Neural progenitor cell (in vitro differentiated cells): ENCODE measurements at places on chromosomes 1 and 21. TPM values are rescaled to one million over a fixed set of nuclear protein-coding genes. Genes with fewer than 3 reads are reported as not detected.

DNA sequence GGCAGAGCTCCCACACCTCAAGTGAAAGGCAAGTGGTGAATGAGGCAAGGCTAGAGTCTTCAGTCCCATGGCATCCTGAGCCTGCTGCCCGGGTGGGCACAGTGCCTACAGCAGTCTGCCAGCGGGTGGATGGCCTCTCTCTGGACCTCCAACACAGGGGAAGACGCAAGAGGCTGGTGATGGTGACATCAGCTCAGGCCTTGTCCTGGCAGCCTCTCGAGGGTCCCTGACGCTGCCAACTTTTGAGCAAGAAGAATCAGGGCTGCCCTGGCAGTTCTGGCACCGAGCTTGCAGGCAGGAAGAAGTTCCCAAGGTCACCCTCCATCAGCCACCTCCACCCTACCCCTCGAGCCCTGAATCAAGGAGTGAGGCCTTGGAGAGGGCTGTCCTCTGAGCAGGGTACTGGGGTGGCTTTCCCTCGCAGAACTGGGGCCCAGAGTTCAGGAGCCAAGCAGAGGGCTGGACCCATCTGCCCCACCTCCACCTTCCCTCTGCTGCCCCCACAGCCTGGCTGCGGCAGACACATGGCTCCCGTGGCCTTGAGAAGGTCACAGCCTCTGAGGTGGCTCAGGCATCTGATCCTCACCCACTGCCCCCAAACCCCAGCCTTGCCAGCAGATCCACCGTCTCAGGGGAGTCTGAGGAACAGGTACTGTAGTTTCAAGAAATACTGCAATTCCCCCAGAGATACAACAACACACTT lies 5.8 kb downstream of the RAP1GAP start:
- H3K4me1 ChIP-seq: peaks cover 4% of the 10 kb centered on the region
- peaks cover 45% of the 10 kb centered on the region for H3K27me3 ChIP-seq
- no peak for DNase-seq
- no peak overlapping the region for H3K4me3 ChIP-seq

DNA sequence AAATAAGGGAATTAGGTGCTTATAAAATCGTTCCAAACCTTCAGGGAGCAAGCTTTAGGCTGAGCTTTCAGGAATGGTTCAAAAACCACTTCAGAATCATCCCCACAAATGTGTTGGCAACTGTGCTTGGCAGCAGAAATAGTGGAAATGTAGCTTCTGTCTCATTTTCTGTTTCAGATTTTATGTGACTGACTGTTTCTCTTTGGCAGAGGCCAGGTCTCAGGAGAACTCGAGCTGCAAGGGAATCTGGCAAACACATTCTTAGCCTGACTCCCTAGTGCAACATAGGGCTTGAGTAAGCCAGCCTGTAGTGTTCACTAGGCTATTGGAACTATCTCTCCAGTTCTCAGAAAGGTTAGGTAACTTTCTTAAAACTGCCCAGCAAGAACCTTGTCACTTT lies 128.6 kb downstream of the PLA2G4A start:
- no peak for DNase-seq
- no peak overlapping the region for H3K4me3 ChIP-seq
- no peaks in the 10 kb centered on the region for H3K4me1 ChIP-seq
- H3K27me3 ChIP-seq: no peaks in the 10 kb centered on the region
- H3K36me3 ChIP-seq: no peaks in the 10 kb centered on the region
- no peak overlapping the region for H3K27ac ChIP-seq

DNA sequence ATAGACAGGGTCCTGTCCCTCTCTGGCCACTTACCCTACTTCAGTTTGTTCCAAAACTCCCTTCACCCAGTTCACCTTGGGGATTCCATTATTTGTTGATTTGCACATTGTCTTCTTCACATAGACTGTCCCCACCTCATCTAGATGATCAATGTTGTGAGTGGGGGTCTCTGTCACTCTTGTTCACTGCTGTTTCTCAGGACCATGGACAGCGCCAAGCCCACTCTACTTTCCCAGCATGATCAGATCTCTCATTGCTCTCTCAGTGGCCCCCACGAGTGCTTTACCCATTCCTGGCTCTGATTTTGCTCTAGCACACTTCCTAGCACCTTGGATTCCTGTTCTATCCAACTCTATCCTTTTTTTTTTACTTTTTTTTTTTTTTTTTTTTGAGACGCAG lies 45.4 kb upstream of the IGSF21 start:
- no peak overlapping the region for H3K27ac ChIP-seq
- peak; percentile 74 for DNase-seq
- peaks cover 7% of the 10 kb centered on the region for H3K27me3 ChIP-seq
- H3K4me1 ChIP-seq: peaks cover 19% of the 10 kb centered on the region

DNA sequence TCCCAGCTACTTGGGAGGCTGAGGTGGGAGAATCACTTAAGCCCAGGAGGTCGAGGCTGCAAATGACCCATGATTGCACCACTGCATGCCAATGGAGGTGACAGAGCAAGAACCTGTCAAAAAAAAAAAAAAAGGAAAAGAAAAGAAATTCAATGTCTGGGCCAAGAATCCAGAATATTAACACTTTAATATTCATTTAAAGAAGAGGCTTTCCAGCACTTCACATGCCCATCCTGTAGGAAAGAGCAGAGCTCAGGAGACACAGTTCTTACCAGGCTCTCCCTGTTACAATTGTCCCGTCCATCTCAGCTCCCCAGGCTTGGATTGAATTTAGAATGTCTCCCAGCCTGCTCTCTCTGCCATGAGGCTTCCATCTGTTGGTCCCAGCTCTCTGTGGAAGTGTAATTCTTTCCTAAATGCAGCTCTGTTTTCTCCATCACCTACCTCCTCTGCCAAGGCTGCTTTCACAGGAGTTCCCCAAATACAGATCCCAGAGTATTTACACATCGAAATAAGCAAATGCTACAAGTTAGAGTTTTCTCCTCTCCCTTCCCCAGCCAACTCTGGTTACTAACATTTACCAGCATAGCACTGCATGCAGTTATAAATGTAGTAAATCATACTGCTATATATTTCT lies 116.6 kb upstream of the CDC42BPA start:
- H3K4me1 ChIP-seq: peaks cover 7% of the 10 kb centered on the region
- H3K4me3 ChIP-seq: no peak overlapping the region
- DNase-seq: no peak
- H3K36me3 ChIP-seq: no peaks in the 10 kb centered on the region
- H3K27me3 ChIP-seq: no peaks in the 10 kb centered on the region

DNA sequence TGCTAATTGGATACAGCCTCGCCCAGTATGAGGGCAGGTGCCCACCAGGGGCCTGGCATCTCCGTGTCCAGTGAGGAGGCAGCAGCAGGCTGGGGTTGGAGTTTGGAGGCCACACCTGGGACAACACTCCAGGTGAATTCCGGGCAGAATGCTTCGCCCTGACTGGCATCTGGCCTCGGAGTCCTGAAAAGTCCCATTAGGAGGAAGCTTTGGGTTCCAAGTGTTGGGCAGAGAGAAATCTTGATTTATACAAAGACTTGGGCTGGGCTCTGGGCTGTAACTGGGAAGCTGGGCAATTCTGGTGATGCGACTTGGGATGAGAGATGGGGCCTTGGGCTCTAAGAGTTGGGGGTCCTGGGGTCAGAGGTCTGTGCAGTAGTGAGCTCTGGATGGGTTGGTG lies 48.1 kb upstream of the CSF3R start:
- H3K36me3 ChIP-seq: no peaks in the 10 kb centered on the region
- DNase-seq: no peak
- no peaks in the 10 kb centered on the region for H3K4me1 ChIP-seq
- no peak overlapping the region for H3K27ac ChIP-seq

DNA sequence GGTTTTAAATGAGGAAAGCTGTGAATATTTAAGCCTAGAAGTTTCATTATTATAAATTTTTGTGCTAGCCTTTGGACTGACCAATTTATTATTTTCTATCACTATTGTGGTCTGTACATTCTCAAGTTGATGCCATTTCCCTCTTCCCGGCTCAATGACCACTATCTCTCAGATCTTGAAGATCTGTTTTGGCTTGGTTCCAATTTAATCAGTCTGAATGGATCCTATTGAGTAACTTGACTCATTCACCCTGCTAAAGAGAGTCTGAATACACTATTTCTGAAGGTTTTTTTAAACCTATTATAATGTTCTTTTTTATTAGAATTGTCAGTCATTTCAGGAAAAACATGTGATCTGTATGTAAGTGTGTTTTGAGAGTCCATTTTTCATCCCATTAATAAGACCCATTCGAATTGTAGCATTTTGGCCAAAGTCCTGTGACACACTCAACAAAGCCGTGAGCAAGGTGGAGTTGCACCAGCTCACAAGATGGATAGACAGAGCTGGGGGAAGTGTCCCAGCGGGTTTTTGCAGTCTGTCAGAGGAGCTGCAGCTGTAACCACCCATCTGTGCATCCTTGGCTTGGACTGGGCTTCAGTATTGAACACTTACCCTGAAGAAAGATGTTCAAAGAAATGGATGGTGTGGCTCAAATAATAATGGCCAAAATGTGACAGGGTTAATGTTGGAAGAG lies 145.6 kb downstream of the NFIA start:
- H3K36me3 ChIP-seq: no peaks in the 10 kb centered on the region
- H3K27me3 ChIP-seq: no peaks in the 10 kb centered on the region
- H3K4me1 ChIP-seq: no peaks in the 10 kb centered on the region
- no peak overlapping the region for H3K27ac ChIP-seq

DNA sequence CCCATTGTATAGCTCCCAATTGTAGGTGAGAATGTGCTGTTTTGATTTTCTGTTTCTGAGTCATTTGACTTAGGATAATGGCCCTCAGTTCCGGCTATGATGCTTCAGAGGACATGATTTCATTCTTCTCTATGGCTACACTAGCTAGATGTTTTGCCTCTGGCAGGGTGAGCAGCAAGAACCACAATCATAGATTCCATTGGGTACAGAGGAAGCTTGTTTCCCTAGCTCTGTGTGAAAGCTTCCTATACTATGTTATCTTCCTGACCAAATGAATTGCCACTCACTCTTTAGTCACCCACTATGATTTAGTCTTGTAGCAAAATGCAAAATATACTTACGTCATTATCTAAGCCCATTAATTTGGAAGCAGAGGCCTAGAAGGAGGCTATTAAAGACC lies 616.3 kb downstream of the PLA2G4A start:
- H3K27ac ChIP-seq: no peak overlapping the region
- no peaks in the 10 kb centered on the region for H3K36me3 ChIP-seq
- DNase-seq: no peak
- H3K27me3 ChIP-seq: no peaks in the 10 kb centered on the region

DNA sequence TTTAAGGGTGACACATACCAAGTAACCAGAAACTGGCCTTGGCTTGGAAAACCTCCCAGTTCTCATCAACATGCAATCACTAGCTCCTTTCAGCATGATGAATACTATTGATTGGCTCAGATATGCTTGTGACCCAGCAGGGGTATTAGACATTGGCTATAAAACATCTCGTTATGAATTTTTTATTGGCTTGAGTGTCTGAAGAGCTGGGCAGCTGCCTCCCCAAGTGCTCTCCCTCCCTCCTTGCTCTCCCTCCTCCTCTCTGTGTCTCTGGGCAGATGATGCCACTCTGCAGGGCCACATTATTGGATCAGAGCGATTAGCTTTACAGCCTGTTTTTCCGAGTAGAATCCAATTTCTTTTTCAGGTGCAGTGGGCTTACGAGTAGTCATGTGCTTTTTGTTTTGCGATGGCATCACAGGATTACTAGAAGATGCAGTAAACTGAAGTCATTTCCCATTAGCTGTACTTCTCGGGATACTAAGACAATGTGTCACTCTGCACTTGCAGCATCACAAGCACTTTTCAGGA lies 79.3 kb upstream of the ATF3 start:
- no peak overlapping the region for H3K27ac ChIP-seq
- no peaks in the 10 kb centered on the region for H3K27me3 ChIP-seq
- H3K4me1 ChIP-seq: no peaks in the 10 kb centered on the region
- H3K36me3 ChIP-seq: no peaks in the 10 kb centered on the region

MROH7 gene
- 0.21 and 0.34 TPM in 2 replicates for total RNA-seq

- H3K4me1 ChIP-seq: peaks cover 12% of the 10 kb centered on the region
- H3K27me3 ChIP-seq: no peaks in the 10 kb centered on the region
- H3K4me3 ChIP-seq: no peak overlapping the region
Observed at GRCh38 chr1:180952657-180953013, 39.9 kb downstream of the KIAA1614 start.

DNA sequence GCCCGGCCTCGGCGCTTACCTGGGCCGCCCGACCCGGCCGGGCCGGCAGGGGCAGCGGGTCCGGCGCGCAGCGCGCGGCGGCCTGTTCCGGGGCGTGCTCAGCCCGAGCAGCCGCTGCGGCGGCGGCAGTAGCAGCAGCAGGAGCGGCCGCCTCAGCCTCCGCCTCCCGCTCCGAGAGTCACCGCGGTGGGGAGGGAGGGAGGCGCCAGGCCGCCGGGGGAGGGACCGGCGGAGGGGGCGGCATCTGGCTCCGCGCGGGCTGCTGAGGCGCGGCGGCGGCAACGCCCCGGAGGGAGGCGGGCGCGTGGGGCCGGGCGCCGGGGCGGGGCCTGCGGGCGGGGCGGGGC lies at the start of gene CTNNBIP1:
Gene CTNNBIP1 (minus strand): TSS at position 194 of the 347 bp plus-strand sequence. CDS start 38,205 bp downstream, outside the sequence.
- peak within 1 kb of the TSS; percentile 97 for H3K4me3 ChIP-seq
- H3K27ac ChIP-seq: peak within 1 kb of the TSS; percentile 49
- no peaks in the 10 kb centered on the region for H3K36me3 ChIP-seq
- DNase-seq: no peak

PLD5 gene
- 1.7 and 1.8 TPM in 2 replicates for total RNA-seq

DNA sequence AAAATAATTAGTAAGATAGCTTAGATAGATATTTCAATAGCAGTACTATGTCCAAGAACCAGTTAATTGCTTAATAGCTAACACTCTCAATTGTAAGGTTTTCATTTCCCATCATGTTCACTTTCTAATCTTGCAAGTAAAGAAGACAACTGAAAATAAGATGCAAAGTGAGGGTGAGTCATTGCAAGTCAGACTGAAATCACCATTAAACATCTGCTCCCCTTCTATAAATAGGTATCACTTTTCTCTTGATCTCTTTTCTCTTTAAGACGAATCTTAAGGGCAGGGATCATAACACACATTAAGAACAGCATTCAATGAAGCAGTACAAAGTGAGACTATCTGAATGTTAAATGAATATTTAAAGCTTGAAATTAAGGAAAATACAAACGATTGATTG lies 40.4 kb downstream of the UBR4 start:
- no peaks in the 10 kb centered on the region for H3K27me3 ChIP-seq
- H3K4me1 ChIP-seq: no peaks in the 10 kb centered on the region
- H3K4me3 ChIP-seq: no peak overlapping the region
- peaks cover 34% of the 10 kb centered on the region for H3K36me3 ChIP-seq

- no peak overlapping the region for H3K27ac ChIP-seq
- no peak for DNase-seq
- no peaks in the 10 kb centered on the region for H3K4me1 ChIP-seq
- H3K4me3 ChIP-seq: no peak overlapping the region
- H3K27me3 ChIP-seq: no peaks in the 10 kb centered on the region
- H3K36me3 ChIP-seq: no peaks in the 10 kb centered on the region
Observed at GRCh38 chr21:14356746-14357145, 26.2 kb downstream of the HSPA13 start.

GRCh38 chr1:77538956-77539518 lies 143.4 kb downstream of the ZZZ3 start:
- peaks cover 11% of the 10 kb centered on the region for H3K4me1 ChIP-seq
- H3K36me3 ChIP-seq: no peaks in the 10 kb centered on the region
- no peak overlapping the region for H3K4me3 ChIP-seq
- no peaks in the 10 kb centered on the region for H3K27me3 ChIP-seq
- no peak overlapping the region for H3K27ac ChIP-seq
- DNase-seq: no peak
